ENCODE measurements at places on chromosomes 16 and 17.

DNA sequence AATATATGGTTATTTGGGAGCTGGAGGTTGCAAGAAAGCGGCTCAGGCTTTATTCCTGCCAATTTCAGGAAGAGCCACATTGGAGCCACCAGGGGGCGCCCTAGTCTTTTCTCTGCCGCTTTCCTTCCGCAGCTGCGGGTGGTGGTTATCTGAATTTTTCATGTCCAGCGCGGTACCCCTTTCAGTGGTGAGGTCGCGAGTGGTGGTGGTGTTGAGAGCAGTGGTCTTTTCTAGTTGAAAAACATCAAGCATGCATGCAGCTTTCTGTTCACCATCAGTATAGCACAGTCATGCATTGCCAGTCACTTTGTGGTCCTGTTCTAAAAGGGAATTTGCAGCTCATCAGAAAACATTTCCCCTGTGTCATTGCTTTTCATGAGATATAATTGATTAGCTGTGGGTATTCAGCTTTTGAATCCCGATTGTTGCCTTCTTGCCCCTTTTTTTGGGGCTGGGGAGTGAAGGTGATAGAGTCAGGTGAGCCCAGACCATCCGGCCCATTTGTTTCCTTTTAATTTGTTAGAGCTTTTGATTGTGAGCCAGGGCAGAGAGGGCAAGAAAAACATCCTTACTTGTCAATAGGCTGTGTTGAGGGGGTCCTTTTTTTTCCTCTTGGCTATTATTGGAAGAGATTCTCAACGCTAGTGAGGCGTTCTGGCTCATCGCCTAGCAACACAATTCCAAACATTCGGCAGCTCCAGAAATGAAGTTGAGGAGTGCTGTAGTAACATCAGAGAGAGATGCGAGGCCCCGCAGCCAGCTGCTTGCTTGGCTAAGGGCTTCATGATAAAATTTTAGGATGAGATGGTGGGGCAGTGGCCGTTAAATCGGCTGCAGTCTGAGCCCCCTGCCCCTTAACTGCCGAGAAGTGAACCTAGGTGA lies 119.0 kb downstream of the SNX29 start:
- peak; percentile 78 for DNase-seq

DNA sequence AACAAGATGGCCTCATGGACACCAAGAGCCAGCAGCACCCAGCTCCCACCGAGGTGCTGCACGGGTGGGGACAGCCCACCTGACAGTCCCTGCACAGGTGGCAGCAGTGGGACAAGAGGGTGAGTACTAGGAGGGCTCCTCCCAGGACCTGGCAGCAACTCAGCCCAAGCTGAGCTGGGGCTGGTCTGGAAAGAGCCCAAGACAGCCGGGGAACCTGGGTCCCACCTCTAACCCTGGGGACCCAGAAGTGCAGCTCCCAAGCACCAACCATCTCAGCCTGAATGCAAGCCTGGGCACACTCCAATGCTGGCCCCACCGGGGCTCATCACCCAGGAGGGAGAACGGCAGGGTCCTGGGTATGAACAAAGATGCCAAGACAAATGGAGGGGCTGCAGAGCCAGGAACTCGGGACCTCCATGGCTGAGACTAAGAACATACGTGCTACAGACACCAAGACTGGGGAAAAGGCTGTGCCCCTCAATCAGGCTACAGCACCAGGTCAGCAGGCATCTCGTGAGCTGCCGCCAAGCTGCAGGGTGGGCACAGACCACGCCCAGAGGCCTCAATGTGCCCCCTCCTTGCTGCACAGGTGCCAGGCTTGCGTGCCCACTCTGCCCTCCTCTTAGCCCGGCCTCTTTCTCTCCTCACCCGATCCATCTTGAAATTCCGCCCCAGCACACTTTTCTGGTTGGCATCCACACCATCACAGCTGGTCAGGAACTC lies 37.5 kb upstream of the GSG1L start:
- DNase-seq = no peak

DNA sequence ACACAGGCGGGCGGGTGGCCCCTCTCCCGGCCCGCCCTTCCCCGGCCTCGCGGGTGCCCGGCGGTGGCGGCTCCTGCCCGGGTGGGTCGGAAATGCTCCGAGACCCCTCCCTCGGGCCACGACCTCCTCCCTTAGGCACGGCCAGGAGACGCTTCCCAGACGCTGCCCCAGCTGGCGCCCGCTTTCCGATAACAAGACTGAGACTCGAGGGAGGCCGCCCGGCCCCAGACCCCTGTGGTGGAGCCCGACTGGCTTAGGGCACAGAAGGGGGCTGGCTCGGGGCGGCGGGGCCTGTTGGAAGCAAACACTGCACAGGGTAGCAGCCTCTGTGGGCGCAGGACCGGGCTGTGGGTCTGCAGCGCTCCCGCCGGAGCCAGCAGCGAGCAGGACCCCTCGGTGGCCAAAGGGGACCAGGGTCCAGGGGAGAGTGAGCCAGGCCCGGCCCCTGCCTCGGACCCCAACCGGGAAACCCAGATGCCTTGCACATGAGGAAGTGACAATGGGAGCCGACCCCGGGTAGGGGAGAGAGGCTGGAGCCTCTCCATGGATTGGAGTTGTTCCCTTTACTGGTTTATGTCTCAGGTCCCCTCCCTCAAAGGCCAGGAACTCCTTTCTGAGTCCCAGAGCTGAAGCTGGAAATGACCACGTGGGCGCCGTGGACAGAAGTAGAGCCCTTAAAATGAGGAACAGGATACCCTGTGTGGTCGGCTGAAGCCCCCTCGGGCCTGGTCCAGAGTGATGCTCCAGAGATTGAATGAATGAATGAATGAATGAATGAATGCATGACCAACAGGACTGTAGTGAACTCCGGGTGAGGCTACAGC lies 19.8 kb upstream of the ADCY7 start:
- DNase-seq = peak; percentile 40

DNA sequence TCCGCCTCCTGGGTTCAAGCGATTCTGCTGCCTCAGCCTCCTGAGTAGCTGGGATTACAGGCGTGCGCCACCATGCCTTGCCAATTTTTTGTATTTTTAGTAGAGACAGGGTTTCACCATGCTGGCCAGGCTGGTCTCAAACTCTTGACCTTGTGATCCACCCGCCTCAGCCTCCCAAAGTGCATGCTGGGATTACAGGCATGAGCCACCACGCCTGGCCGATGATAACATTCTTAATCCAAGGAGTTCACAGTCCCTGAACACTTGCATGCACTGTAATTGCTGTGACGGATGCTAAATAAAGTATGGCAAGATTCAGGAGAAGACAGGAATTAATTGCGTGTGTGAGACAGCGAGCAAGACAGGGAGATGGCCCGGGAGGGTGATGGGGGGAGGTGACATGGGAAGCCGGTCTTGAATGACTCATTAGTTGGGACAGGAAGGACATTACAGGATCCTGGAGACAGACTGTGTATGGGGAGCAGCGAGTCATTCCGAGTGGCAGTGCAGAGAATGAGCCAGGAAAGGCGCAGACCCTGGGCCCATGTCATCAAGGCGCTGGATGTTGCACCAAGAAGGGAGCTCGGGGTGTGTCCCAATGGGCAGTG lies 6.7 kb downstream of the ABCA3 start:
- no peak for DNase-seq

DNA sequence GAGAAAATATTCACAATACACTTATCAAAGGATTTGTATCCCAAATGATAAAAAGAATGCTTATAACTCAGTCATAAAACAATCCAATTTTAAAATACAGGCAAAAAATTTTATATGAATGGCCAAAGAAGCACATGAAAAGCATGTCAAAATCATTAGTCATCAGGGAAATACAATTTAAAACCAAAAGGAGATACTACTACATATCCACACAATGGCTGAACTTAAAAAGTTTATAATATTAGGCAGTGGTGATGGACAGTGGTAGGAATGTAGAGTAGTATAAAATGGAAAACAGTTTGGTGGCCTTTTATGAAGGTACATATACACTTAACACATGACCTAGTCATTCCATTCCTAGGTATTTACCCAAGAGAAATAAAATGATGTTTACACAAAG lies 12.2 kb downstream of the CMC2 start:
- no peak for DNase-seq

DNA sequence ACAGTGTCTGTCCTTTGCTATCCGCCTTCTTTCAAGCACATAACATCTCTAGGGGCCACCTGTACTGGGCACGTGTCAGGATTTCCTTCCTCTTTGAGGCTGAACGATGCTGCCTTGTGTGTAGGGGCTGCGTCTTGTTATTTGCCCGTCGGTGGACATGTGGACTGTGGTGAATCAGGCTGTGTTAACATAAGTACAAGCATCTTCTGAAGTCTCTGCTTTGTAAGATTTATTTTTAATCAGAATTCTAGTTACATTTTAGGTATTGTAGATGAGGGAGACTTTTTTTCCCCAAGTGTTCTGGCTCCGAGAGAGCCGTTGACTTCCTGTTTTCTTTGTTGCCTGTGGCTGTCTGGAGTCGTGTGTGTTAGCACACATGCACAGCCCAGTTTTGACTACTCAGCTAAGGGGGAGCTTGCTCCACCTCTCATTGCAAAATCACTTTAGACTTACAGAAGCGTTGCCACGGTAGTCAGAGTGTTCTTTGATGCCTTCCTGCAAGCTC lies 26.1 kb downstream of the SPG7 start:
- no peak for DNase-seq

DNA sequence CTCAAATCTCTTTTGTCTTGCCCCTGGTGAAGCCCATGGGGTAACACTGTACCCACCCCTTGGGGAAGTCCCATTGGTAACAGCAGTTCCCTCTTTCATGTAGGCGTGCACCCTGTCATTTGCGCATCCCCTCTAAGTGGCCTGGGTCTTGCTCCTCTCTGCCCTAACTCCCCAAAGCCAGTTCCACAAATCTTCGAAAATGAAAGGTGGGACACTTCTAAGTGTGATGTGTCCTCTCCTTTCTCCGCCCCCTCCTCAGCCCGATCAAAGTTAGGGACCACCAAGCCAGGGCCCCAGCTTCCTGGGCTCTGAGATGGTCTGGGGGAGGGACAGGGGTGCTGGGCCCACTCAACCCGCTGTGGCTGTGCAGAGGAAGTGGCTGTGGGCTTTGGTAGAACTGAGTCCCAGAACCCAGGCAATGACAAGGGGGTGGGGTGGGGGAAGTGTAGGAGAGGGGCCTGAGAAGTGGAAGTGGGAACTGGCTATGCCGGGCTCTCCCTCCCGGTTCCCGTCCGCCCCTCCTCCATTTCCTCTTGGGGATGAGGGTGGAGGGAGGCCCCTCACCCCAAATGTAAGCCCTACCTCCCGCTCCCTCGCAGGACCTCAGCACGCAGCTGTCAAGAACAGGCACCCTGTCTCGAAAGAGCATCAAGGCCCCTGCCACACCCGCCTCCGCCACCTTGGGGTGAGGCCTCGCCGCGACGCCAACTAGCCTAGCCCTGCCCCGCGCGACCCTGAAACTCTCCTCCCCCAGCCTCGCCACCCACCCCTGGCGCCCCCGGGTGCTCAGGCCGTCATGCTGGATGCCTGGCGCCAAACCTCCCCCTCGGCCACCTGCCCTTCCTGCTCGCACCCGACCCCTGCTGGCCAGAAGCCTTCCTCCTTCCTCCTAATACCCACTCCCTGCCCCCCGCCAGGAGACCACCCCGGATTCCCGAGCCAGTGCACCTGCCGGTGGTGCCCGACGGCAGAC lies 8.7 kb downstream of the ABI3 start:
- DNase-seq = peak; percentile 73

DNA sequence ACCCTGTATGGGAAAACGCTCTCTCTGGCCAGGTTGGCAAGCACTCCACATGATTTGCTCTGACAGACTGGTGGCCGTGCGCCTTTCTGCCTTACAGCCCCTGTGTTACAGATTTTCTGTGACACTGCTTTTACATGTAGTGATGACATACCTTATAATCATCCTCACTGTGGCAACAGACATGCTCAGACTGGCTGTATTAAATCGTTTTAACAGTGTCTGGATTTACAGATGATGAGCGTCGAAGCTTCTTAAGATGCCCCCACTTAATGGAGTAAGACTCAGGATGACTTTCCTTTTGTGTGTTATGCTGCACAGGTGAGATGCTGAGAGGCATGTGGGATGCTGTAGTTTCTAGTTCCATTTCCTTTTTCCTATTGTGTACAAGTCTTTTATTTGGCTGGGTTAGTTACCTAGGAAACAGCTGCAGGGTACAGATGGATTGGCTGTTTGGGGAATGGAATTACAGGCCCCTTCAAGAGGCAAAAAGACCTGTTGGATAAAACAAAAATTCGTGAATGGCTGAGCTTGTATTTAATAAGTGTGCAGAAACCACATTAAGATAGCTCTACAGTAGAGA lies 20.9 kb upstream of the VWA3A start:
- DNase-seq = no peak

GRCh38 chr16:66549284-66550131 lies at the start of gene TK2:
TSS of gene TK2 (minus strand) at chr16:66550122. CDS start at chr16:66550061, 61 bp downstream.
- DNase-seq = peak; percentile 84

DNA sequence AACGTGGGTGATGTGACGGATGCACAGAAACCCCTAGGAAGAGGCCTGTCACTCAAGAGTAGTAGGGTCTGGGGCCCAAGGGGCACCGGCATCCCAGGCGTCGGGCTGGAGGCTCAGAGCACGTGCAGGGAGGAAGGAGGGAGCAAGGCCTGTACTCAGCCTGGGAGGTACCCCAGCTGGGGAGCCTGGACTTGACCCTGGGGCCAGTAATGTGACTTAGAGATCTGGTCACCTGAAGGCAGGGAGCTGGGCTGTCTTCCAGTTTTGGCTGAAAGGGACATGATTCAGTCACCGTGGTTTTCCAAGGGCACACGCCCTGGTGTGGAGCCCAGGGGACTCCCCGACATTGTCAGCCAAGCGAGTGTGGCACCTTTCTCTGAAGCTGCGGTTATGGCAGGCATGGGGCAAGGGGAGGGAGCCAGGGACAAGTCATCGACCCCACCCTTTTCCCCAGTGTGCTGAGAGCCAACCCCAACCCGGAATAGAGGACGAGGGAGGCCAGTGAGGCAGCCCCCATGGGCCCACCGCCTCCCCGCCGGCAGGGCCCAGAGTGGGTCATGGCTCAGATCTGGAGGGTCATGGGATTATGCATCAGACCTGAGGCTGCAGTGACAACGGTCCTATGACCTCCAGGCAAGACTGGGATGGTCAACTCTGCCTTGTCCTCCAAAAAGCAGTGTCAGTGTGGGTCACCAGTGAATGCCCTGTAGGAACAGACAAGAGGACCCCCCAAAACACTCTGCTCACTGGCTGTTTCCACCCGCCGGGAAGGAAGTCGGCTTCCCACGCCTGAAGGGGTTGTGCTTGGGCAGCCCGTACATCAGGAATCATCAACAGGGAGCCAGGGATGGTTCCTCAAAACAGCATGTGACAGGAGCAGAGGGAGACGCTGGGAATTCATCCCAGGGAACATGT lies 41.9 kb downstream of the MEAK7 start:
- DNase-seq = no peak

DNA sequence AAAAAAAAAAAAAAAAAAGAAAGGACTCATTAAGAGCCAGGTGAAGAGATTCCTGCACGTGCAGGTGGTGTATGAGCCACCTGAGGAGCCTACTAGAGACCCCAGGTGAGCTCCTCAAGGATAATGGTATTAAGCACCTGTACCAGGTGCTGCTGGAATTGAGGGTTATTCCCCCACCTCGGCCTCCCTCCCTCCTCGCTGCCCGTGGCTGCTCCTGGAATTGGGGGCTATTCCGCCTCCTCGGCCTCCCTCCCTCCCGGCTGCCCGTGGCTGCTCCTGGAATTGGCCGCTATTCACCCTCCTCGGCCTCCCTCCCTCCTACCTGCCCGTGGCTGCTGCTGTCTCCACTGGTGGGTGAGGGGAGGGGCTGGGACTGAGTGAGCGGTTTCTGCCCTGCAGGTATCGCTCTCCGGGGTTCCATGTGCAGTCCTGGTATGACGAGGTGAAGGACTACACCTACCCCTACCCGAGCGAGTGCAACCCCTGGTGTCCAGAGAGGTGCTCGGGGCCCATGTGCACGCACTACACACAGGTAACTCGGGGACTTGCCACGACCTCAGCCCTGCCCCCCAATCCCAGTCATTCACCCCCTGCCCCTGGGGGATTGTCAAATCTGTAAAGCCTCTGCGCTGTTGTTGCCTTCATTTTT lies 29.3 kb downstream of the CRISPLD2 start:
- no peak for DNase-seq

Measured in stimulated activated naive CD8-positive, alpha-beta T cell treated with anti-CD3 and anti-CD28 coated beads, Interleukin-15, Interleukin-2, amounts not matched to agents 100 U/mL and 50 U/mL, for 24 hours (primary cell).